ENCODE measurements at places on chromosomes 6 and 20. TPM values are rescaled to one million over a fixed set of nuclear protein-coding genes. Genes with fewer than 3 reads are reported as not detected.

- DNase-seq: peak; percentile 83
These were observed 24.6 kb downstream of the RIPOR2 start for GRCh38 chr6:24910961-24911725.

GRCh38 chr6:25312703-25313102 is 33.5 kb downstream of the CARMIL1 start:
- peak; percentile 58 for DNase-seq

- DNase-seq: peak; percentile 34
These were observed 35.9 kb upstream of the FAM50B start for GRCh38 chr6:3813150-3813780.

- no peak for DNase-seq
These were observed 414.2 kb upstream of the SPTLC3 start for GRCh38 chr20:12594410-12595088.

- DNase-seq: no peak
These were observed 16.5 kb downstream of the PTK7 start for GRCh38 chr6:43092635-43093034.

Gene C20orf202
- 1.0 TPM for total RNA-seq
